Esophagus squamous epithelium (tissue), 5 donors: ENCODE measurements at places on chromosomes 1 and 21.
A peak's percentile ranks its signal among the peaks of the same experiment; 100 is the strongest.

GRCh38 chr1:222600281-222600680 lies 10.5 kb upstream of the TAF1A start:
- DNase-seq: no peak

GRCh38 chr1:226255380-226255779 lies 31.9 kb downstream of the MIXL1 start:
- no peak for DNase-seq

- no peak for DNase-seq
Measured at GRCh38 chr1:146036241-146036964, 14.9 kb upstream of the HJV start.

- DNase-seq: no peak
Measured at GRCh38 chr1:208515129-208515528, 270.9 kb upstream of the PLXNA2 start.

- DNase-seq: no peak
Measured at GRCh38 chr1:66944330-66945274, 19.8 kb downstream of the MIER1 start.

DNA sequence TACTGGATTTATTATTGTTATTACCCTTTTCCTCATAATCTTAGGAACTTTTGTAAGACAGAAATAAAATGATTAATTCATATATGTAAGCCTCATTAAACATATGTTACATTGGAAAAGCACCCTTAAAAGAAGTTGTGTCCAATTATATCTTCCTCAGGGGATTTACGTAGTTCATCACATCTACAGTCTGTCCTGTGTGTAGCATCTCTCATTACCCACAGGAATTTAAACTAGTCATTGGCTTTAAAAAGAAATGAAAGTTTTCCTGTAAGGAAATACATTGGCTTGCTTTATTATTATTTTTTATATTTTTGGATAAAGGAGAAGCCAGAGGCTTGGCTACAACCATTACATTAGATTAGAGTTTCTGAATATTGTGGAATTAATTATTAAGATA lies 56.1 kb downstream of the SWT1 start:
- no peak for DNase-seq

- DNase-seq: peak; percentile 2
Measured at GRCh38 chr1:211352985-211353515, 26.4 kb downstream of the TRAF5 start.

DNA sequence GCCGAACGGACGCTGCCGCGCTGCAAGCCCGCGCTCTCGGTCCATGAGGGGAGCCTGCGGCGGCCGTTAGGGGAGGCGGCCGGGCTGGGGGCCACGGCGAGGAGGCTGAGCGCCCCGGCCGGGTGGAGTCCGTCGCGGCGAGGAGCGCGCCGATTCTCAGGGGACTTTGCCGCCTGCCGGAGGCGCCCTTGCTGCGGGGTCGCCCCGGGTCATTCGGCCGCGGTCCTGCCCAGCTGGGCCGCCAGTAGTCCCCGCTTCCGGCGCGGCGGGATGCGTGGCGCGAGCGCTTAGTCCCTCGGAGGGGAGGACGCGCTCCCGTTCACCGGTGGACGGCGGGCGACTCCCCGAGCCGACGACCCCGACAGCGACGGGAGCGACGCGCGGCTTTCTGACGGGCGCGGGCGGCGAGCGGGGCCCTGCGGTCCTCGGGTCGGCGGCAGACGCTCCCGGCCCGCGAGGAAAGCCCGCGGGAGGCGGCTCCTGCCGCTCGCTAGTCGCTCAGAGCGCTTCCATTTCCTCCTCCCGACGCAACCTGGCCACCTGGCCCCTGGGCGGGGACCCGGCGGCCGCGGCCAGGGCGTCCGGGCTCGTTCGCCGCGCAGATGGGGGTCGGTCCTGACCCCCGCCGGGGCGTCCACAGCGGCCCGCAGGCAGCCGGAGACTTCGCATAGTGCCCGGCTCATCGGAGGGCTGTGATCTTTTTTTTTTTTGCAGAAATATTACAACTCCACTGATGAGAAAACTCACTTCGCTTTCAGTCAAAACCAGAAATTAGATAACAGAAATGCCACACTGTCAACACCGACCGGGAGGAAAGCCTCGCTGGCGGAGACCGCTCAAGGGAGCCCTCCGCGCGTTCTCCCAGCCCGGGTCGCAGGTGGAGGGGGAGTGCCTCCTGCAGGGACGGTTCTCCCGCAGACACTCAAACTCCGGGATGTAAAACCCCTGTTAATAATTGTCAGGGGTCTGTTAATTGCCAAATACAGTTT lies 641 bp upstream of the ZBTB21 start:
- DNase-seq: no peak

- DNase-seq: no peak
Measured at GRCh38 chr1:205244384-205244783, 16.6 kb downstream of the TMCC2 start.

DNA sequence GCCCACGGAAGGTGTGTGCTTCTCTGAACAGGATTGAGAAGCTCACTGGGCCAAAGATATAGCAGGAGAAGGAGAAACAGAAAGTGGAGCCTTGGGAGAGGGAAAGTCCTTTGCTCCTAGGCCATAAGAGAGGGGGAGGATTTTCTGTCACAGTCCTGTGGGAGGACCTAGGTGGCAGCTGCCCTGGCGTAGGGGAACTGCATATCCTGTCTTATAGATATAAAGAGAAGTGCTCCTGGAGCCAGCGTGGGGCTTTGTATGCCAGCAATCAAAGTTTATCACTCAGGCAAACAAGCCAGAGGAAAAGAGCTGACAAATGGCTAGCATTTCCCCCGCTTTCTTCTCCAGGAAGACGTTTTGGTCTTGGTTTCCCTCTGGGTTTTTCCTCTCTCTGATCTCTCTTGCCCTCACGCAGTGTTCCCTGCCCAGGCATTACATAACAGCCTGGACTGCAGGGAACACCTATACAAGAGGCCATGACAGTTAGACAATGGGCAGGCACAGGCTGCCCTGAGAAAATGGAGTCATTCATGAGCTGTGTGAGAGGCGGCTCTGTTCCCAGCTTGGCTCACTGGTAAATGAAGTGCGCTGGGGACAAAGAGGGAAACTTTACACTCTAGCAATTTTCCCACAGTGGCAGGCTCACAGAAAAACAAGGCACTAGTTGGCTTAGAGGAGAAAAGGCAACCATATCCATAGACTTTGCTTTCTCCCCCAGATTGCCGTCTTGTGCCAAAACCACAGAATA lies 52.5 kb upstream of the ZNF648 start:
- DNase-seq: no peak

DNA sequence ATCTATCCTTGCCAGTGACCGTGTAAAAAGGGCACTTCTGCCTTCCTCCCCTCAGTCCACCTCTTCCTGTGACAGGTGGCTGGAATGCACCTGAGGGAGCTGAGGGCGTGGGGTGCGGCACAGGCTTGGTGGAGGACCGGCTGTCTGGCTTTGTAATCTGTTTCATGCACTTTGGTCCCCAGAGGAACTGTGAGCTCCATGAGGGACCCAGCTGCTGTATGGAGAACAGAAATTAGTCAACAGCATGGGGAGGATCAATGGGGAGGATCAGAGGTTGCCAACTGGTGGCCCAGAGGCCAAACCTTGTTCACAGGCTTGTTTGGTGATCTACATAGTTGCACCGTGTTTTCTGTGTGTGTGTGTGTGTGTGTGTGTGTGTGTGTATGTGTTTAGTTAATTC lies 19.0 kb upstream of the LUZP1 start:
- no peak for DNase-seq

DNA sequence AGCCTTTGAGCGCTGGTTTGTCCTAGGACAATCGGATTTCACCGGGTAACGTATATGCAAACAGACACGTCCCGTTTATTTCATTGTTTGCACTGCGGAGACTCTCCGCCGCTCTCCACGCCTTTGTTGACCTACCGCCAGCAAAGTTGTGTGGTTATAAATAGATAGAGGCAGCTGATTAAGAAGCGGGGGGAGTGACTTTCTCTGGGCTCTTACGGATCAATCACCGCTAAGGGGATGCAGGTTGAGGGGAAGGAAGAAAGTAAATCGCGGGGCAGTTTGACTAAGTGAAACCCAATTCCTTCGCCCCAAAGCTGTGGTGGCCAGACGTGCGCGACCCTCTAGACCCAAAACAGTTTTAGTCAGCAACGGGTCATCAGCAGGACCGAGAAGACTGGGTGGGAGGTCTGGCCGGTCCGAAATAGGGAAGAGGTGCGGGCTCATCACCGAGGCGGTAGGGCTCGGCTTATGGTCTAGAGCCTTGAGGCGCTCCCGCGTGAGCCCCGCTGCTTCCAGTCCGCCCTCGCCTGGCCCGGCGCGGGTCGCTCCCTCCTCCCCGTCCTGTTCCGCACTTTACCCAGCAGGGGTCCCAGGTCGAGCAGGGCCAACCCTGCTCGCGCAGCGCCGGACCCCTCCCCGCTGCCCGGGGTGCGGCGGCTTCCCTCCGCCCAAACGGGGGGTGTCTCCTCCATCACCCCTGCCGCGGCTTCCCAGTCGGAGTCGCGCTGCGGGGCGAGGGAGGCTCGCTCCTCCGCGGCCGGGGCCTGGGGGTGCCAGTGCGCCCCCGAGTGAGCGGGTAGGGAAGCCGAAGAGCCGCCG lies 120.8 kb upstream of the RRP15 start:
- DNase-seq: no peak

DNA sequence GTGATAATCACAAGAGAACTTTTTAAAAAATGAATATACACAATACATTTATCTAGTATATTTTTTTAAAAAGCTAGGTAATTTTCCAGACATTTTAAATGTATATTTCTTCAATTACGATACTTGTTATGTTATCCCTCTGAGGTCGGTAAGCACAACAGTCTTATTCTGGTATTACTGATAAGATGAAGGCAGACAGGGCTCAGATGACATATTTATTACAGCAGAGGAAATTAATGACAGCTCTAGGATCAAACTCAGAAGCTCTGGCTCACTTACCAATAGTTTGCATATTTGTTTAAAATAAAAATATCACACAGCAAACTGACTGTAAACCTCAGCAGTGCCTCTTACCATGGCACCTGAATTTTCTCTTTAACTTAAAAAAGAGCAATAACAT lies 1347.0 kb upstream of the ADGRL2 start:
- DNase-seq: no peak

- DNase-seq: no peak
Measured at GRCh38 chr1:56376188-56376984, 203.0 kb downstream of the PLPP3 start.

DNA sequence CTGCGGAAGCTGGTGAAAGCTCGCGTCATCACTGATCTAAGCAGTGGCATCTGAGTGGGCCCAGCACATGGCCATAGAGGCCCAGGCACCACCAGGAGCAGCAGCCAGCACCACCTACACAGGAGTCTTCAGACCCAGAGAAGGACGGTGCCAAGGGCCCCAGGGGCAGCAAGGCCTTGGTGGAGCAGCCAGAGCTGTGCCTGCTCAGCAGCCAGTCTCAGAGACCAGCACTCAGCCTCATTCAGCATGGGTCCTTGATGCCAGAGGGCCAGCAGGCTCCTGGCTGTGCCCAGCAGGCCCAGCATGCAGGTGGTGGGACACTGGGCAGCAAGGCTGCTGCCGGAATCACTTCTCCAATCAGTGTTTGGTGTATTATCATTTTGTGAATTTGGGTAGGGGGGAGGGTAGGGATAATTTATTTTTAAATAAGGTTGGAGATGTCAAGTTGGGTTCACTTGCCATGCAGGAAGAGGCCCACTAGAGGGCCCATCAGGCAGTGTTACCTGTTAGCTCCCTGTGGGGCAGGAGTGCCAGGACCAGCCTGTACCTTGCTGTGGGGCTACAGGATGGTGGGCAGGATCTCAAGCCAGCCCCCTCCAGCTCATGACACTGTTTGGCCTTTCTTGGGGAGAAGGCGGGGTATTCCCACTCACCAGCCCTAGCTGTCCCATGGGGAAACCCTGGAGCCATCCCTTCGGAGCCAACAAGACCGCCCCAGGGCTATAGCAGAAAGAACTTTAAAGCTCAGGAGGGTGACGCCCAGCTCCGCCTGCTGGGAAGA lies 3.2 kb upstream of the ARTN start:
- DNase-seq: no peak

DNA sequence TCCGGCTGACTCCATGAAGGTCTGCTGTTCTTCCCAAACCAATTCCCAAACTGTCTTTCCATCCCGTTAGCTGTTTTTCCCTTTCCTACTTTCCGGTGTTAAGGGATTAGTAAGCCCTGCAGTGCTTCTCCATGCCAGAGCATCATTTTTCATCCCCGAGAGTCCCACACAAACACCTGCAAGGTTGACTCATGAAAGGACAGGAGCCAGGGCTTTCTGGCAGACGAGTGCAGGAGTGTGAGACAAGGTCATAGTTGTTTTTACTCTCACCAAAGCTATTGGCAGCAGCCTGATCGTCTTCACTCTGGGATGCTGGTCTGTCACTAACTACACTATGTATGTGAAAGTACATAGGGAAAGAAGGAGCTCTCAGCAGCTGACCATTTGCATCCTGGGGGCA lies 10.2 kb upstream of the BECN2 start:
- no peak for DNase-seq

DNA sequence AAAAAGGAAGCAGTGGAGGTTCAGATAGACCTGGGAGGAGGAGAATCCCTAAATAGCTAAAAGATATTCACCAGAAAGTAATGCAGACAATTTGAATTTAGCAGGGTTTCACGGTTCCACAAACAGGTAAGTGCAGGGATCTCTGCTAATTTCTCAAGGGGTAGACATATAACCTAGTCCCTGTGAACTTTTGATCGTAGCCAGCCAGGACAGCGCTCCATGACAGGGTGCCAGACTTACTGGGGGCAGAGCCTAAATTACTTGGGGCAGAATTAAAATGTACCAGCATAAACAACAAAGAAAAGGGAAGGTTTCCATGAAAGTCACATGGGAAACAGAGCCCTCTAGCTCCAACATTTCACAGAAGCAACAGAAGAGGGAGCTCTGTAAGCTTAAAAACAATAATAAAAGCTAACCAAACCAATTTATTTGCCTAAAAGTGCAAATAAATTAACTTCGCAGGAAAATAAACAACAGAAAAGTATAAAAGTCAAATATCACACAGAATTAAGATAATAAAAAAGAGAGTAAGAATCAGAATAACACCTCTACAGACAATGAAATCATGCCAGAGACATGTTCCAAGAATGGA lies 198.3 kb downstream of the DUSP10 start:
- DNase-seq: no peak

- DNase-seq: no peak
Measured at GRCh38 chr1:110750562-110750961, 75.8 kb upstream of the KCNA3 start.

GRCh38 chr1:6727535-6727934 lies 25.9 kb upstream of the DNAJC11 start:
- no peak for DNase-seq

- no peak for DNase-seq
Measured at GRCh38 chr1:66317248-66317515, 216.8 kb upstream of the SGIP1 start.

DNA sequence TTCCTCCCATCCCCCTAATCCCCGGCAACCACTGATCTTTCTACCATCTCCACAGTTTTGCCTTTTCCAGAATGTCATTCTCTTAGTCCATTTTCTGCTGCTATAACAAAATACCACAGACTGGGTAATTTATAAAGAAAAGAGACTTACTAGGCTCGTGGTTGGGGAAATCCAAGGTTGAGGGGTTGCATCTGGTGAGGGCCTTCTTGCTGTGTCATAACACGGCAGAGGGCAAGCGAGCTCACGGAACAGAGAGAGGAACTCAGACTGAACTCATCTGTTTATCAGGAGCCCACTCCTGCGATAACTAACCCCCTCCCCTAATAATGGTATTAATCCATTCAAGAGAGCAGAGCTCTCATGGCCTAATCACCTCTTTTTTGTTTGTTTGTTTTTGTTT lies 52.0 kb downstream of the RUNX3 start:
- DNase-seq: no peak
